ENCODE measurements at places on chromosomes 5 and 9.

DNA sequence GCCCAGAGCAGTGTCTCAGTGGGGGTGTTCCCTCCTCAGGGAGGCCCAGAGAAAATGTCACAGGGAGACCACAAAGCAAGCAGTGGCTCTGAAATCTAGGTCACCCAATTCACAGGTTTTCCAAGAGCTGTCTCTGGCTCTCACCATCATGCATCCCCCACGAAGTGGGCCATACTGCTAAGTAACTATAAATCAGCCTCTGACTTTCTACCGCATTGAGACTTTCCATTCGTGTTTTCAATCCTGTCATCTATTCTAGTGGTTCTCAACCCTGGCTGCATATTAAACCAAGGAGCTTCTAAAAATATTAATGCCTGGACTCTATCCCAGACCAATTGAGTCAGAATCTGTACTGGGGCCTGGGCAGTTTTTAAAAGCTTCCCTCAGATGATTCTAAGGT is 2.0 kb upstream of the C1QTNF3 start:
- DNase-seq: no peak

GRCh38 chr9:82991671-82992070 is 71.3 kb downstream of the RASEF start:
- DNase-seq: no peak

DNA sequence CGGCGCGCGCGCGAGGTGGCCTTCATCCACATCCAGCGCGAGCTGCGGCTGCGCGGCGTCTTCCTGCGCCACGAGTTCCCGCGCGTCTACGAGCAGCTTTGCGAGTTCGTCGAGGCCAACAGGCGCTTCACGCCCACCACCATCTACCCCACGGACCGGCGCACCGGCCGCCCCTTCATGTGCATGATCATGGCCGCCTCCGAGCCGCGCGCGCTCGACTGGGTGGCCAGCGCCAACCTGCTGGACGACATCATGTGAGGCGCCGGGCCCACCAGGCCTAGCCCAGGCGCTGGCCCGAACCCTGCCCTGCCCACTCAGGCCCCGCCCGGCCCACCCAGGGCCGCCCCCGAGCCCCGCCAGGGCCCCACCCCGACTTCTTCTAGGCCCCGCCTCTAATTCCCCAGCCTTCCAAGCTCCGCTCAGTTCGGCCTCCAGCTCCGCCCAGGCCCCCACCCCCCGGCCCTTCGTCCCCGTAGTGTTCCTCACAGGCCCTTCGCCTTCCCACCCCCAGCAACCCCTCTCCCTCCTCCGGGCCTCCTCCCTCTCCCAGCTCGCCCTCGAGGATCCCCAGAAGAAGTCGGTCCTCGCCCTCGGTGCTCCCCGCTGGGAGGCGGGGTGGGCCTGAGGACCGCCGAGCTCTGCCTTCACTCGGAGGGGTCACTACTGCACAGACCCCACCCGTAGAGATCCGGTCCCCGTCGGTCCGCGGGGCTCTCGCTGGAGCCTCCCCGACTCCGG is 2.0 kb upstream of the PHPT1 start:
- no peak for DNase-seq

DNA sequence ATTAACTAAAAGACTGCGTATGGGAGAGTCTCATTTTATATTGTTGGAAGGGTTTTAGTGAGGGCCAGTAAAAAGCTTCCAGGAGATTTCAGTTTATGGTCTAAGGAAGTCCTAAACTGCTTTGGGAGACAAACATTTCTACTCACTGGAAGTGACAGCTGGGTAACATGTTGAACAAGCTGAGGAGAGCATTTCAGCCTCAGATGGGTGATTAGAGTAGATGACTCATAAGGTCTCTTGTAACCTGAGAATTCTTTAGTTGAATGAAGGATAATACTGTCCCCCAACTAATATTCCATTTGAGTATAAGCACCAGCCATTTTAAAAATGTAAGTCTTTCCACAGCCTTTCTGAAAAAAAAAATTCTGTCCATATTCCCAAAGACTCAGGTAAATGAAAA is 218.0 kb upstream of the C9orf72 start:
- peak; percentile 11 for DNase-seq

Measured in RKO (cell line).